ENCODE measurements at places on chromosomes 7 and 10. TPM values are rescaled to one million over a fixed set of nuclear protein-coding genes. Genes with fewer than 3 reads are reported as not detected.

MSRB2 gene
- 16.4 TPM for total RNA-seq

- DNase-seq = no peak
These were observed 31.3 kb downstream of the LYZL2 start for GRCh38 chr10:30598105-30598776.

MYO1G gene
- 8.8 TPM for total RNA-seq

- DNase-seq = no peak
These were observed 350.2 kb downstream of the GATA3 start for GRCh38 chr10:8404721-8405120.

VAX1 gene
- total RNA-seq = not detected

GRCh38 chr7:10225275-10225674 lies 748.4 kb upstream of the PHF14 start:
- no peak for DNase-seq

WEE2 gene
- not detected for total RNA-seq

DNA sequence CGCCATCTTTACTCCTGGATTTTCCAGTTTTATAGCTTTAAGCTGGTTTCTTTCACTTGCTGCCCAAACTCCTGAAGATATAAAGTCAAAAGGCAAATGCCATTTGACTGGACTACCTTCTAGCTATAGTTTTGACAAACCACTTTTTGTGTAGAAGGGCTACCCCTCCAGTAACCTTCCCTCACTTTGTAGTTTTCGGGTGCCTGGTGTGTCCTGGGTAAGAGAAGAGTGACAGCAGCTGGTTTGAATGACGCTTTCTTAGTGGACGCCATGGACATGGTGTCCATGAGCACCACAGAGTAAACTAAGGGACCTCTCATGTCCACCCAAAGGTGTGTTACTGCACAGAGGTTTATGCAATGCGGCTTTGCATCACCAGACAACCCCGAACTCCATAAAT lies 21.2 kb upstream of the PITRM1 start:
- no peak for DNase-seq

SEMA4G gene
- total RNA-seq = 15.3 TPM

DNA sequence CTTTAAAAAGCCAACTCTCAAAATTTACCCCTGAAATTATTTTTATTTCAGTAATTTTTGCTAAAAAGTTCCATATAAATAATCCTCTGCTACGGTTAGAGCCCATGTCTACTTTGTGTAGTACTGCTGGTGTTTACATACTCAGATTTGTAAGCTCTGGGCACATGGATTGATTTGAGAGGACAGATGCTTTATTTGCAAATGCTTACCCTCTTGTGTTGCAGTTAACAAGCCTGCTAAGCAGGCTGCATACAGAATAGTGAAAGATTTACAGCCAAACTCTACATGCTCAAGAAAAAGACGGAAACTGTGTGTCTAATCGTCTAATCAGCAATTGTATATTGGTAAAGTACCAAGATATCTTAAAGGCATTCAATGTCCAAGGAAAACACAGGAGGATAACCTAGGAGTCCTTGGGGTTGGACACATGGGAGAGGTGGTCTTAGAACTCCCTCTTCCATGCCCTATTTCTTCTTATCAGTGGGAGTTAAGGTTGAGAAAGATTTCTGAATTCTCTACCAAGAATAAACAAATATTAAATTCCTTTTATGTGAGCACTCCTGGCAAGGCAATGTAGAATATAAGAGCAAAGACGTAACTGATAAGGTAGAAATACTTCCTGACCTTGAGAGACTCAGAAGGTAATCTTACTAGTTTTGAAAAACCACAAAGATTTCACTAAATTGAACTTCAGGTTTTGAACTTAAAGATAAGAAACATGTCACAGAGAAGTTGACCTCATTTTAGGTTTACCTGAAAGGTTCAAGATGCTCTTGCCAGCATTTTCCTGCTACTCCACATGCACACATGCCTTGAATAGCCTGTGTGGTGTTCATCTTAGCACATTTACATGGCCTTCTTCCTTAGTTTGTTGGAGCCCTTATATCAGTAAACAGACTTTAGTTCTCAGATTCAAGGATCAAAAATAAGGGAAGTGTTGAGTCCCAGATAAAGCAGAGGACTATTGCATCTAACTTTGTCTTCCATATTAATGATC lies 1216.5 kb downstream of the SORCS3 start:
- no peak for DNase-seq

DNA sequence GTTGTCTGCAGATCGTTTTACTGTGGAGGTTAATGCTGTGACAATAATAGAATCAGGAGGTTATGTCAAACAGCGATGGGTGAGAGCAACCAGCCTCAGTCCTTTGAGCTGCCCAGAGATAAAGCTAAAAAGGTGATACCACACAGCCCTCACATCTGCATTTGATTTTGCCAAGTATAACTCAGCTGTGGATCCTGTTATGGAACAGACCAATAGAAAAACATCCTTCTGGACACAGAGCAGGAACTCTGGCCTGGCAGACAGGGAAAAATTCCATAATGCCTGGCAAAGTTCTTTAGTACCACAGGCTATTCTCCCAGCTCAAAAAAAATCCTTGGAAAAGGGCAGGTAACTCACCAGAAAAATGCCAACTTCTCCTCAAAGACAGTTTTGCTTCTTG lies 87.1 kb upstream of the PDLIM1 start:
- DNase-seq = no peak

DNA sequence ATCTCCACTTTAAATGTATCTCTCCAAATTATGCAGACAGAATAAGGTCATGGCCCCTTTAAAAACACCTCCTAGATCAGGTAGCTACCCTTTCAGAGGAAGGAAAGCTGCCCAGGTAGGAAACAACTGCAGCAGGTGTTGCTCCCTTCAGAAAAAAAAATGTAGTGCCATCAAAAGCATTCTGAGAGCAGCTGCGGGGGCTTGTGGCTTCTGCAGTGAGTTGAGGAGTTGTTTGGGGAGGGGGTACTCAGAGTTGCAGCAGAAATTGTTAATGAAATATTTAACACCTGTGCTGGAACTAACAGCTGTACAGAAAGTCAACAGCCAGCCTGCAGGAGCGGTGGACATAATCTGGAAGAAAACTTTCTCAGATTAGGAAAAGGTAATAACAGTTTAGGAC lies 24.0 kb downstream of the CDHR3 start:
- DNase-seq = no peak

ZNF503 gene
- 30.2 TPM for total RNA-seq

DNA sequence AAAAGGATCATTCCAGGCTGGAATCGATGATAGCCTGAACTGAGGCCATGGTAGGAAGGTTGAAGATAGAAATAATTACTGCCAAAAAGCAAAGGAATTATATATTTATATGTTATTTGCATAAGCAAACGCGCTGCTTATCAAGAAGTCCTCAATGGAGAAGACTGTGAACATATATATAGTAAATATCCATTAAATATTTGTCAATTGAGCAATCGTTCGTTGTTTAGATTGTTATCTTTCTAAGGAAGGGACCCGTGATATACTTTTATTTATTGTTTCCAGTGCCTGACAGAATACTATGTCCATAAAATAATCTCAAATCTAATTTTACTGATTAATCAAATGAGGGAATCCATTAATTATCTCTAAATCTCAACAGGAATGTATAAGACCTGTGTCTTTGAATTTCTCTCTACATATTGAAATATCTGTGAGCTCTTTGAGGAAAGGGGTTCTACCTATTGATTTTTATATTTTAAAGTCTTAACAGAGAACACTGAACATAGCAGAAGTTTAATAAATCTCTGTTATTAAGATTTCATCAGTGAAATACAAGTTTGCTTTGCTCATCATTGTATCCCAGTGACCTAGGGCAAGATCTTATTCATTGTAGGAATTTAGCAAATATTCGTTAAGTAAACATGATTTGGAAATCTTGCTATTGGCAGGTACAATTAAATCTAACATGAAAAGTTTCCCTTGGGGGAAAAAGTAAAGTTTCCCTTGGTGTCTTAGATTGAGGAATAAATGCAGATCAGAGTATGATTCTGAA lies 12.0 kb upstream of the HERC4 start:
- DNase-seq = no peak

HOXA5 gene
- 20.1 TPM for total RNA-seq

GRCh38 chr10:34489973-34490745 lies 324.9 kb downstream of the PARD3 start:
- DNase-seq = no peak

DNA sequence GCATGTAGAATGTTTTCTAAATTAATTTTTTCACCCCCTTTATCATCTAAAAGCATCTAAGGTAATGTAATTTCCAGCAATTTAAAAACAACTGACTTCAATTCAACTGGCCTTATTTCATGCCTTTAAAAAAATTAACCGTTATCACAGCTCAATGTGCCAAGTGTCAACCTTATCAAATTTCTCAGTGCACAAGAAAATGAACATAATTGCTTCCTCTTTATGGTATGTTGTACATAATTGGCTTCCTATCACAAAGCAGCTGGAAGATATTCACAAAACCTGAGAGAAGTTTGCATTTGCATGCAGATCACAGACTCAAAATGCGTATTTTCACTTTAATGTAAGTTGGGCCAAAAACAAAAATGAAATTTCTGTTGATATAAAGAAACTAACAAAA lies 966.4 kb downstream of the GRM8 start:
- no peak for DNase-seq

CRYGN gene
- total RNA-seq = 3.9 TPM

DNA sequence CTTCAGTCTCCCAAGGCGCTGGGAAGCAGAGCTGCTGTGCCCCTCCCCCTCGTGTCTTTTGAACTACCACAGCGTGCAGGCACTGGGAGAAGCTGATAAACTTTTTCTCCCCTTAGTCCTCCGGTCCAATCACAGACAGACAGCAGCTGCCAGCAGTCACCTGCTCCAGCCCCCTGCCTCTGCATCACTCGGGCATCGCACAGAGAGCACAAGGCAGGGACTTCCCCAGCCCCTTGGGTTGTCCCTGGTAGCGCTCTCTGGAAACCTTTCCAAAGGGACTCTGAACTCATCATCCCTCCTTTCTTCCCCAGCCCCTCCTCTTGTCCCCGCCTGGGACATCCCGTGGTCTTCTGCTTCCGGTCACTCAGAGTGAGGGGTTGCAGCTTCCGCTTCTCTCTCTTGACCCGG lies 1.4 kb upstream of the NEUROG3 start:
- DNase-seq = no peak

RBP3 gene
- not detected for total RNA-seq

GRCh38 chr7:2069472-2069860 lies 163.3 kb downstream of the MAD1L1 start:
- DNase-seq = no peak

- DNase-seq = no peak
These were observed 65.6 kb downstream of the ITIH5 start for GRCh38 chr10:7601023-7601656.

UNCX gene
- not detected for total RNA-seq

SOSTDC1 gene
- 1.4 TPM for total RNA-seq

GRCh38 chr7:123528265-123528664 lies 6.1 kb downstream of the IQUB start:
- DNase-seq = no peak

GRCh38 chr10:133445268-133445732 lies 8.4 kb upstream of the SCART1 start:
- peak; percentile 53 for DNase-seq

DNA sequence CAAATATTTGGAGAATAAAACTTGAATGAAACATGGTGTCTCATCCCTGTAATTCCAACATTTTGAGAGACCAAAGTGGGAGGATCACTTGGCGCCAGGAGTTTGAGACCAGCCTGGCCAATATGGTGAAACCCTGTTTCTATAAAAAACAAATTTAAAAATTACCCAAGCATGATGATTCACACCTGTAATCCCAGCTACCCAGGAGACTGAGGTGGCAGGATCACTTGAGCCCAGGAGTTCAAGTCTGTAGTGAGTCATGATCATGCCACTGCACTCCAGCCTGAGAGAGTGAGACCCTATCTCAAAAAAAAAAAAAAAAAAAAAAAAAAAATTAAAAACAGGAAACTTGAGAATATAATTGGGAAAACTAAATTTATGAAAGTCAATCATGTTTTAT lies 481.1 kb downstream of the SEMA3D start:
- no peak for DNase-seq

- DNase-seq = no peak
These were observed 65.0 kb downstream of the VSTM4 start for GRCh38 chr10:49050366-49050765.

AOAH gene
- total RNA-seq = 20.6 TPM

DNA sequence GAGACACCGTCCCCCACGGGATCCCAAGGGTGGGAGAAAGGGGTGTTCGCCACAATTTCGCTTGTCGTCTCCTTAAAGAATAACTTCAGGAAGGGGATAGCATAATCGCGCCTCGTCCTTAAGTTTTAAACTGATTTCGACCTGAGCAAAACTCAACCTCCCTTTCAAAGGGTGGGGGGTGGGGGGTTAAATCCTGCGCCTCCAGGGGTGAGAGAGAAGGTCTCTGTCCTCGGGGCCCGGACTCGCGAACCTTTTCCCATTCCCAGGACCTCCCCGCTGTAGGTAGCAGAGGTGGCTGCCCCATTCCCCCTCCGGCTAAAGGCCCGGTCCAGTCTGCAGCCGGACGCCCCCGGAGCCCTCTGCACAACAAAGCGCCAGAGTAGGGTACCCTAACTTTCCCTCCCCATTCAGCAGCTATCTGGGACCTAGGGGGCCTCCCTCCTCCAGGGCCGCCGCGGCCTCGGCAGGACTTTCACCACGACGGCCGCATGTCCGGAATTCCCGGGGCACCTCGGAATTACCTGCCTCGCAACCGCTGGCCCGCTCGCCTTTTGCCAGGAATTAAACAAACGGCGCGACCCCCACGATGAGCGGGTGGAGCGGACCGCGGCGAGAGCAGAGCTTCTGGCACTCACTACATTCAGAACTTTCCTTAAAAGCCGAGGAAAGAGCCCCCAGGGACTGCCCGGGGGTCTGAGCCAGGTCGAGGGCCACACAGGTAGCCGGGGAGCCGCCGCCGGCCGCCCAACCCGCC lies 1.7 kb downstream of the CDK6 start:
- DNase-seq = peak; percentile 71

DNA sequence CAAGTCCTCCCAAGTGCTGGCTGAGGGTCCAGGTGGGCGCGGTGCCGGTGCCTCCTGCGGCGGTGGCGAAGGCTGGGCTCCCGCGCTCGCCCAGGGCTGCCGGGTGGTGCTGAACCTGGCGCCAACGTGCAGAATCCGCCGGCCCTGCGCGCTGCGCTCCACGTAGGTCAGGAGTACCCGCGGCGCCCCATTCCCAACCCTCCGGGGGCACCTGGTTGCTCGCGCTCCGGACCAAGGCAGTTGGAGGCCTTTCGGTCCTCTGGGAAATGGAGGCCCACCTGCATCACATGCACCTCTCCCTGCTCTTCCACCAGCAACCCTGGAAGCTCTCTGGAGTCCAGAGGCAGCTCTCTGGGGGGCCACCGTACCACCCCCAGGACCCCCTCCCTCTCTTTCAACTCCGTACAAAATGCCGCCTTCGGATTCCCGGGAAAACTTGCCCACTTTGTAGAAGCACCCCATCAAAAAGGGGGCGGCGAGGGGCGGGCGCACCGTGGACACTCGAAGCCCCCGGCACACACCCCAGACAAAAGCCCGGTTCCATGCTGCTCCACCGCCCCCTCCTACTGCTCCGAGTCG lies 745 bp downstream of the SLC16A9 start:
- peak; percentile 63 for DNase-seq

DNA sequence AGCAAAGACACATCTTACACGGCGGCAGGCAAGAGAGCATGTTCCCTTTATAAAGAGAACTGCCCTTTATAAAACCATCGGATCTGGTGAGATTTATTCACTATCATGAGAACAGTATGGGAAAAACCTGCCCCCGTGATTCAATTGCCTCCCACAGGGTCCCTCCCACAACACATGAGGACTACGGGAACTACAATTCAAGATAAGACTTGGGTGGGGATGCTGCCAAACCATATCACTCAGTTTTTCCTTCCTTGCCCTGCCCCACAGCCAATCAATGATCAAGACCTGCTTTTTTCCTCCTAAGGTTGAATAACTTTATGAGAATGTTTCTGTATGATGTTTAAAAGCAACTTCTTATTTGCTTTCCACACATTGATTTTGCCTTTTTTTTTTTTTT lies 3.1 kb upstream of the PTPRE start:
- DNase-seq = no peak
